Mesenteric fat pad (tissue), 1 donor: ENCODE measurements at places on chromosomes 5 and 9. TPM values are rescaled to one million over a fixed set of nuclear protein-coding genes. Genes with fewer than 3 reads are reported as not detected.

The IFT74 gene
- total RNA-seq, result 8.5 TPM

The TNPO1 gene
- total RNA-seq, result 107 TPM

DNA sequence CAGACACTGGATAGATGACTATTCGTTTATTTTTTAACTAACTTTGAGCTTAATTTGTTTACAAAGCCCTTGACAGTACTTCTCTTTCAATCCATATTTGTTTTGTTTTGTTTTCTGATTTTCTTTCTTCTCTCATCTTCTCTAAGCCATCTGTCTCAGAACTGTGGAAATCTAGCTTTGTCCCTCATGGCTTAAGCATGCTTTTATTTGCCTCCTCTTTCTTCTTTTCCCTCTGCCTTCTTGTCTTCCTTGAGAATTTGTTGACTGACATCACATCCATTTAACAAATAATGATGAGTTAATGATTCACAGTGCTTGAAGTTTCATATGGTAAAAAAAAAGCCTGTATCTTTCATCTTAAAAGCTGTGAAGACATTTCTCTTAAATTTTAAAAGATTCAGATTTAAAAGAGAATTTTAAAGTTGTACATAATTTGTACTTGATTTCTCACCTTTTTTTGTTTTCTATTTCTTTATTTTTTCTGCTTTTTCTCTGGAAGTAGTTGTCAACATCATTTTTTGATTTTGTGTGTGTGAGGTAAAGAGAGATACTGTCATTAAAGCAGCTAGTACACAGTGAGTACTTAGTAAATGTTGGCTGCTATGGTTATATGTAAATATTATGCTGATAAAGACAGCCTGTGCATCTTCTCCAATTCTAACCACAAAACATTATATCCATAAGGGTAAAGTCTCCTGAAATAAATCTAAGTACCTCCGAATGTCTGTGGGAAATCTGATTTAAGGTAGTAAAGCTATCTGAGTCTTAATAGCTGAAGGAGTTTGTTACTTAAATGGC lies 13.9 kb upstream of the SGCD start:
- DNase-seq, result no peak

DNA sequence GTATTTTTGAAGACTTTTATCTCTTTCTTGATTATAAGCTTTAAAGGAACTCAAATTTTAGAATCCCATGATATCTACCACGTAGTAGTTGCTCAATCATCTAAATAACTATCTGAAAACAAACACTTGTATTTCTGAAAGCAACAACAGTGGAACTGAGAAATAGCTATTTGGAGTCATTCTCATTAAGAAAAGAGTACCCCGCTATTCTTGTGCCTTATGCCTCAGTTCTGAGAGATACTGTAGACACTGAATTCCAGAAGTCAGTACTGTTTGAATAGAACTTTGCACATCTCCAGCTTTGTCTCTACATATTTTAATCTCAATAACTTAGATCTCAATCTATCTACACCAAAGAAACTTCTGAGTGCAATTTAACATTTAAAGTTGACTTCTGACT lies 11.4 kb downstream of the CHD1 start:
- no peak for DNase-seq

DNA sequence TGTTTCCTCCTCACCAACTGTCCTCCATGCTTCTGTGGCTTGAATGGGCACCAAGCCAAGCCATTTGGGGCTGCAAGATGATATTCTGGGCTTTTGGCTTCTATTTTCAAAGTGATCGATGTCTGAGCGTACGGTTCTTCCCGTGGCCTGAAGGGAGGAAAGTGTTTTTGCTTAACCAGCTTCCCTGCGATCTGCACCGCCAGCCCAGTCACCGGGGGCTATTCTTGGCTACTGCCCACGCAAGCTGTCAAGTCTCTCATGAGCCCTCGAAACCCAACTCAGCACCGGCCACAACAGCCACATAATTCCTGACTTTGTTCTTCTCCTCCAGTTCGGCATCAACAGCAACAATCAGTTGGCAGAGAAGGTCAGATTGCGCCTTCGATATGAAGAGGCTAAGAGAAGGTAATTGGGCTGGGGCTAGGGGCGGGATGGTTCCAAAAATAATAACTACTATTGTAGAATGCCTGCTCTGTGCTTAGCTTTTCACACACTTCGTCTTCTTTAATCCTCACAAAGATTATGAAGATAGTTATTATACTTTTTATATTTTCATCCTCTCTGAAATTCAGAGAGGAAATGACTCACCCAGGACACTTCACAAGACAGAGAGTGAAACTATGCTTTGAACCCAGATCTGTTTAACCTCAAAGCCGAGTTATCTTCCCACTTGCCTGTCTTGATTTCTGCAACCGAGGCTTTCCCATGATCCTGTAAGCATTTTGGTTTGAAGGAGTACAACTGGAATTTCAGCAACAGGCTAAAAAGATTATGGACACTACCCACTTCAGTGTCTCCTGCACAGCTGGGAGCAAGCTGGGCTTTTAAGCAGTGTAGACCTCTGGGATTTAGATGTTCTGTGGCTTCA lies 76.4 kb upstream of the RARS1 start:
- no peak for DNase-seq

DNA sequence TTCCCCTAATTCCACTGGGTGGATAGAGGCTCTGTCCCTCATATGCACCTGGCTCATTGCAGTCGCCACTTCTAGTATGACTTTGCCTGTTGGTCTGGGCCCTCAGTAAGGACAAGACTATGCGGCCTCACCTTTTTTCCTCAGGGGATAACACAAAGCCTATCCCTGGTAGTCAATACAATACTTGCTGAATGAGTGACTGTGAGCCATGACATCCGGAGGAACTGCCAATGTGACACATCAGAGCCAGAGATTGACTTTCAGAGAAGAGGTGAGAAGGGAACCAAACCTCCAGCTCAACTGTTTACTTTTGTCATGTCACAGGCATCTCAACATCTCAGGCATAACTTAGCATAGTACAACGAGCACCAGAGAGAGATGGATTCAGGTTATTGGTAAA lies 371.3 kb downstream of the DMRT2 start:
- DNase-seq, result no peak

DNA sequence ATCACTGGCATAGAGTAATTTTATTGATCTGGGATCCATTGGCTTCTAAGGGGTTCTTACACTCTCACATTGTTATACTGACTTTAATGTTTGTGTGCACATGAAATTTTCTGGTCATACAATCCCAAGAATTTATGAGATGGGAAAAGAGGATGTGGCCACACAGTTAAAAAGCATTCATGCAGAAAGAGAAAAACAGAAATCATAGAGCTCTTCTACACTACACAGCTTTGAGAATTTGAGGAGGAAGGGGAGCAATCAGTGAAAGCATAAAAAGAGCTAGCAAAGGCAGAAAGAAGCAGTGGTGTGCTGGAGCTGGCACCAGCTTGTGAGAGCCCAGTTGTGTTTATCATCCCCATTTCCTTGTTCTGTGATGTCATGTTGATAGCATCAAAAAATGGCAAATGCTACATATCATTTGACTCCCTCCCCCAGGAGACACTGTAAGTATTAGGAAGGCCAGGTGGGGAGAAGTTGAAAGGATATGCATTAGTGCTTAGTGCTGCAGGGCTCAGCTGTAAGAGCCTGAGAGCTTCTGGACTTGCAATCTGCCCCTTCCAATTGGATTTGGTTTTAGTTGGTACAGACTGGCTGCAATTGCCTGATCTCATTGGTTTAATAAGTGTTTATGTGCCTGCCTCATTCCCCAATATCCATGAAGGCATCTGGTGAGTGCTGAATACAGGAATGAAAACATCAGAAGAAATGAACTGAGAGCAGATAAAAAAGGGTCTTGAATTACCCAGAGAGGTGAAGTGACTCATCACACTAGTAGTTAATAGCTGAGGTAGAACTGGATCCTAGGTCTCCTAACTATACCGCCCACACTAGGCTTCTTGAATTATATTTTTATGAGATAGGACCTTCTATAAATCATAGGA lies 30.9 kb downstream of the RHOBTB3 start:
- DNase-seq, result no peak

DNA sequence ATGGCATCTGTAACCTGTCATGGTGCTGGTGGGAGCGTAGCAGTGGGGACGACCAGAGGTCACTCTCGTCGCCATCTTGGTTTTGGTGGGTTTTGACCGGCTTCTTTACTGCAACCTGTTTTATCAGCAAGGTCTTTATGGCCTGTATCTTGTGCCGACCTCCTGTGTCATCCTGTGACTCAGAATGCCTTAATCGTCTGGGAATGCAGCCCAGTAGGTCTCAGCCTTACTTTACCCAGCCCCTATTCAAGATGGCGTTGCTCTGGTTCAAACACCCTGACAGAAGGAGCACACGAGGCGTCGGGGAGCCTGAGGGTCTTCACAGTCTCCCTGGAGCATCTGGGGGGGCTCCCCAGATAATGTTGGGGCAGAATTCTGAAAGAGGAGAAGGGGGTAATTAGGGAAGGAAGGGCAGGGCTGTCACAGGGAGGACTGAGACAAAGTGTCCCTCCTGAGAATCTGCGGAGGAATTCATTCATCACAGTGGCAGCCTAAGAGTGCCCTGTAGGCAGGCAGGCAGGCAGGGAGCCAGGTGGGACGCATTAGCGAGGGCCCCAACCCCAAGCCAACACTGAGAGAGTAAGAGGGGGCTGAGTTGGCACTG lies 21.3 kb upstream of the NCS1 start:
- DNase-seq, result no peak

The ANKRD31 gene
- total RNA-seq, result 0.13 TPM

The SPATA24 gene
- total RNA-seq, result 2.0 TPM

GRCh38 chr9:86771941-86772634 lies 175.2 kb downstream of the GAS1 start:
- no peak for DNase-seq

The PCDHGA3 gene
- total RNA-seq, result 2.2 TPM

DNA sequence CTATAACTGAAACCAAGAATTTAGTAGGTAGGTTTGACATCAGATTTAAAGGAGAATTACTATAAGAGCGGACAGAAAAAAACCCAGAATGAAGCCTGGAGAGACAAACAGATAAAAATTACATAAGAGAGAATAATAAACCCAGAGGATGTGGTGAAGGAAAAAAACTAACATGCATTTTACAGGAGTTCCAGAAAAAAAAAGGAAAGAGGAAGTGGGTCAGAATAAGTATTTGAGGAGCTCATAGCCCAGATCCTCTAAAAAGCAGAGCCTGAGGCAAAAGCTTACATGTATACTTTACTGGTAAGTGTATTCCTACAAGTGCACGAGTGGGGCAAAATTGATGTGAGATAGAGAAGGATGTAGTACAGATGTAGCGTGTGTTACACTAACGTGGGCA lies 43.1 kb upstream of the NAA35 start:
- DNase-seq, result no peak

The ANKH gene
- 78.1 TPM for total RNA-seq

DNA sequence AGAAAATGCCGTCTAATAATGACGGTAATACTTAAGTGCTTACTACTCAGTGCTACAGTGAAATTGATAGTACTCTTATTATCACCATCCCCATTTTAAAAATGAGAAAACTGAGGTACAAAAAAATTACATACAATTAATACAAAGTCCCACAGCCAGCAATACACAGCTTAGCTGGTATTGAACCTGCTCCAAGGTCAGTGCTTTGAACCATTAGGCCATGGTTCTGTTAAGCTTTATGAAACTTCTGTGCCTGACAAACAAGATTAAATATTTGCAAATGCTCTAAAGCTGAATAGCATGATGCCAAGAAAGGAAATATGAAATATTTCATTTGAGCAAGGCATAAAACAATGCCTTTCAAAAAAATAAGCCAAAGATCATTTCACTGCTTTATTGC lies 357.2 kb downstream of the ARRDC3 start:
- no peak for DNase-seq

GRCh38 chr5:176365351-176366231 lies at the start of gene ARL10:
ARL10 (plus strand) TSS chr5:176365487; CDS start chr5:176365564, 77 bp downstream.
- DNase-seq, result no peak

DNA sequence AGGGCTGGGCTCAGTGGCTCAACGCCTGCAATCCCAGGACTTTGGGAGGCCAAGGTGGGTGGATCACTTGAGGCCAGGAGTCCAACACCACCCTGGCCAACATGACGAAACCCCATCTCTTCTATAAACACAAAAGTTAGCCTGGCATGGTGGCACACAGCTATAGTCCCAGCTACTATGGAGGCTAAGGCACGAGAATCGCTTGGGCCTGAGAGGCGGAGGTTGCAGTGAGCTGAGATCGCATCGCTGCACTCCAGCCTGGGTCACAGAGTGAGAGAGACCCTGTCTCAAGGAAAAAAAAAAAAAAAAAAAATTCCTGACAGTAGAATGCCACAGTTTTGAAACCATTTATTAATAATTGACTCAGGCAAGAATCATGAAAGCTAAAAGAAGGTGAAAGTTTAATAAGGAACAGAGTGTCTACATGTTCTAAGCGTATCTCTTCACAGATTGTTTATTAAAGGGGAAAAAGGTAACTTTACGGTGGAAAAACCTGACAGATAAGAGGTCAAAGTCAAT lies 5.7 kb upstream of the PTGR1 start:
- no peak for DNase-seq

The RCL1 gene
- total RNA-seq, result 33.8 TPM

DNA sequence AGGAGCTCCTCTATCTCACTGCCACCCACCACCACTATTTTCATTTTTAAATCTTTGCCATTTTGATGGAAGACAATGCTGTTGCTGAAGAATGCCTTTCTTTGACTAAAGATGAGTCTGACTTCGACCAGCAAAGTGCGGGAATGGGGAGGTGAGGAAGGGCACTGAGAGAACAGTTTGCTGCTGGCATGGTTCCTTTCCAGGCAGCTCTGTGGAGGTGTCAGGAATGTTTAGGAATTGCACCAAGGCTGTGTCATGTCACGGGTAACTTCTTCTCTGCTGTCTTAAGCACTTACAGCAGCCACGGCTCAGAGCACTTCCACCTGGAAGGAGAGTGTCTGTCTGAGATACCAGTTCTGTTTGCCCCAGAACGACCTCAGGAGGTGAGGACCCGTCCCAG lies 41.4 kb upstream of the SHB start:
- no peak for DNase-seq

- no peak for DNase-seq
Measured at GRCh38 chr5:141969783-141970771, 1.2 kb downstream of the RNF14 start.

DNA sequence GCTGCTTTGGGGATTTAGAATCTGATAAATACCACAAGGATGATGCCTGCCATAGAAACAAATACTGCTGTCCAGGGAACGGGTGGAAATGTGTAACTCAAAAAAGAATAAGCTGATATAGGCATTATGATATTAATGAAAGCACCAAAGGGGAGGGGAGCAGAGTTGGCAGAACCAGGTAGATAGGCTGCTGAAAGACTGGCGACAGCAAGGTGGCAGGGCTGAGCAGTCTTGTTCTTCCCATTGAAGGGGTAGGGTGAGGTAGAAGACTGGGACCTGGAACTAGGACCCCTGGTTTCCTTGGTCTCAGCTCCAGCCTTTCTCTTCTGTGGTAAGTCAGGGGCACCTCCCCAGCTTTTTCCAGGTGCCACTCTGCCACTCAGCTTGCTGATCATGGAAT lies 31.4 kb upstream of the TMOD1 start:
- no peak for DNase-seq

The FST gene
- 2.9 TPM for total RNA-seq

- DNase-seq, result no peak
Measured at GRCh38 chr5:74243634-74244033, 396.9 kb downstream of the ENC1 start.

The DNAJA1 gene
- 112 TPM for total RNA-seq
